ENCODE measurements at places on chromosomes 2 and 18.

GRCh38 chr2:127660291-127660578 is 14.3 kb downstream of the GPR17 start:
- DNase-seq, result no peak

DNA sequence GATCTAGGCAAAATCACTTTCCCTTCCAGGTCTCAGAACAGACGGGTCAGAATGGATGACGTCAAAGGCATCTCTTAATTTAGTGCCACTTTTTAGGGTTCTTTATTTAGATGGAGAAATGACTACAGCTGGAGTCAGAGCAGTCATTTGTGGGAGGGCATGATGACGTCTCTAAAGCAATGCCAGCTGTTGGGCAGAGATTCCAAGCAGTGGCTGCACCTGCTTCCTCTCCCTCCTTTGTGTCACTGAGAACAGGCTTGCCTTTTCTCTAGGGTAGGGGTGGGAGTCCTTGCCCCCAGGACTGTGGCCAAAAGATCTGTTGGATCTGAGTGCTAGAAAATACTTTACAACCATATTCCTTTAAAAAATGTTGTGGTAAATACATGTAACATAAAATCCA is 28.7 kb upstream of the SKOR2 start:
- DNase-seq, result no peak

DNA sequence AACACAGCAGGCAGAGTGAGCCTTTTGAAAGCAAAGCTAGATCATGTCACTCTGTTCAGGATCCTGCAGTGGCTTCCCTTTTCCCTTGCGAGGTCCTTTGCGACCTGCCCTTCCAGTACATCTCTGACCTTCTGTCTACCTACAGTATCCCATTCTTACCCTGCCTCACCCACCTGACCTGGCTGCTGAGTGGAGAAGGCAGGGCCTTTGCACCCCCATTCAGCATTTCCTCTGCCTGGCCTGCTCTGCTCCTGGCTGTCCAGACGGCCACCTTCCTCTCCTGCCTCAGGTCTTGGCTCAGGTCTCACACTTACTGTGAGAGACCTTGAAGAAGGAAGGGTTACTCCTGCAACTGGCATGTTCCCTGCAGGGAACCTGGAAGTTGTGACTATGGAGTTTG is 77.4 kb downstream of the MAPRE2 start:
- DNase-seq, result no peak

- DNase-seq, result no peak
These were observed 45.1 kb downstream of the ATIC start for GRCh38 chr2:215356948-215357461.

GRCh38 chr18:10901329-10901728 is 248.0 kb downstream of the PIEZO2 start:
- DNase-seq, result no peak

DNA sequence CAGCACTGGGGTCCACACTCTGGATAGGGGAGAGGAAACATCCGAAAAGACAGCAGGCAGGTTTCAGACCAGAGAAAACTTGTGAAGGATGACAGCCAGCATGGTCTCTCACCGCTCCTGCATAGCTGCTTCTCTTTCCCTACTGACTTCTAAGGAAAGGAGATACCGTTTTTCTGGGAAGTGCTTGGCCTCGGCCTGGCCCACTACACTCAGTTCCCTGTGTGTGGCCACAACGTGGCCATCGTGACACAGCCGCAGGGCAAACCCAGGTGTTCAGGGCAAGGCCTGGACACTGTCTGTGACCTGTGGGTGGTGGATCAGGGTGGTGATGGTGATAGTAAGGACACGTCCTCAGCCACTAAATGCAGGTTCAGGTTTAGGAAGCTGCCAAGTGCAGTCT is 34.2 kb upstream of the ACAA2 start:
- no peak for DNase-seq

GRCh38 chr18:37107748-37108522 is 279.0 kb downstream of the KIAA1328 start:
- no peak for DNase-seq

GRCh38 chr2:78979380-78980151 is 45.9 kb upstream of the REG3G start:
- no peak for DNase-seq

- DNase-seq, result no peak
These were observed 101.4 kb downstream of the CPO start for GRCh38 chr2:207040696-207041095.

- DNase-seq, result no peak
These were observed 5.9 kb downstream of the GYPC start for GRCh38 chr2:126661702-126662500.

- DNase-seq, result no peak
These were observed 5.7 kb downstream of the KIF1A start for GRCh38 chr2:240814280-240814679.

GRCh38 chr2:215396595-215397313 is 39.1 kb downstream of the FN1 start:
- no peak for DNase-seq

- no peak for DNase-seq
These were observed 44.8 kb downstream of the ASAP2 start for GRCh38 chr2:9251154-9252001.
